ENCODE measurements at places on chromosomes 12 and 14.

DNA sequence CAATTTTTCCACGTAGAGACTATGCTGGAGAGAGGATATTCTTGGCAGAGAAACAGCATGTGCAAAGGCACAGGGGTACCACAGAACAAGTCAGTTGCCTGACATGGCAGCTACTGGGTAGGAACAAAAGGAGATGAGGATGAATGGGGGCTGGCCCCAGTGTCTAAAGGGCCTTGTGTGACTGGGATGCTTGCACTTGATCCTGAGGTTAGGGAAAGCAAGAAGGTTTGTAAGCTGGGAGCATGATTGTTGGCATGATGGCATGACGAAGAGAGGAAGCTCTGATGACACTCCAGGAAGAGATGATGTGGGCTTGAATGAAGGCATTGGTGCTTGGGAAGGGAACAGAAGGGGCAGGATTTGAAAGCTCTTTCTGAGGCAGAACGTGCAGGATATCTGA is 139.1 kb downstream of the ZFP36L1 start:
- peak; percentile 18 for DNase-seq

DNA sequence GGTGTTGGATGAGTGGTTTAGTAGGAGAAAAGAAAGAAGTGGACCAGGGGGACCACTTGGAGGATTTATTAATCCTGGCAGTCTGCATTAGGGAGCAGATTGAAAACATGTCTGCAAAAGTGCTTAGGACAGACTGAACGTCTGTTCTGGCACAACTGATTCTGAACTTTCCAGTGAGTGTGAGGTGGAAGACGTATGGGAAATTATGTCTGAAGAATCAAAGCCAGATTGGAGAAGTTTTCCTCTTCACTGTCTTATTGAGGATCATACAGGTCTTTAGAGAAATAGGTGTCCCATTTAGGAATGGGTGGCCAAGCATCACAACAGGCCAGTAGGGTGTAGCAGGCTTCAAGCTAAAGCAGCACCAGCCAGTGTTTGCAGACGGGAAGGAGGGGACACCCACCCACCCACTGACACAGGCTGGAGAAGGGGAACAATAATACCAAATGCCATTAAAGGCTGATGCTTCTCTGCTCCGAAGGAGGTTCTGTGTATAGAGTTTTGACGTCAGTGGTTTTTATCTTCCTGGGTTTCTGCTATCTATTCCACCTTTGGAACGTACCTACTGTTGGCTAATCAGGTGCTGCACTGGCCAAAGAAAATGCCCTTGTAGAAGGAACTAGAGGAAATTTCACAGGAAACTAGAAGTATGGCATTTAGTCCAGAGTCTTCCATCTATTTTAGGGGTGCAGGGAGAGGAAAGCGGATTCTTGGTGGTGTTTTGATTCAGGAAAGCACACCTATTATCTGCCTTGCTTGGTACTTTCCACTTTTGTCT is 1.8 kb downstream of the SRRM4 start:
- DNase-seq = no peak

DNA sequence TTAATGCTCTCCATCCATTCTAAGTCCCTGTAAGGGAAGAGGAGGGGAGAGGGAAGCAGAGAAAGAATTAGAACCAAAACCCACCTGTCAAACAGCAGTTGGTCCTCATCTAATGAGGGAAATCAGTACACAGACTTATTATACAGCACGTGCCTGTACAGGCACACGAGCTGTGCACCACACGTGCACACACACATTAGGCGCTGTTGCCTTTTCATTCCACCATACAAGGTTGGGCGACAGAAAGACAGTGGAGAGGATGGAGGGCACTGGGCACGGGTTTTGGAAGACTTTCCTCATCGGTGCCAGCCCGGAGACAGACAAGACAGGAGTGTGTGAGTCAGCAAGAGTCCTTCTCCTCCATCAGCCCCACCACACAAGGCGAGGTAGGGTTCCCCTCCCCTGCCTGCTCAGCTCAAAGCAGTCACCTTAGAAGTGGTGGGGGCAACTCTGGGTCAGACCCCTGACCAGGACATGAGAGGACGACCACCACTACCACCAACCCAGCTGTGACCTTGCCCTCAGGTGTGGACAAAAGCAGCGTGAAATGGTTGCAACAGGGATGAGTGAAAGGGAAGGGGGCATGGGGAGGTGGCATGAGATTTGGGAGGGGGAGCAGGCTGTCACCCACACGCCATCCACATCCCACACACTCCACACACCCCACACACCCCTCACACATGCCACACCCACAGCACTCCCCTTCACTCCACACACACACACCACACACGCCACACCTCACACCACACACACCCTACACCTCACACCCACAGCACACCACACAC is 80.7 kb downstream of the ACTN1 start:
- no peak for DNase-seq

- peak; percentile 69 for DNase-seq
These were observed 23.1 kb upstream of the HELB start for GRCh38 chr12:66279123-66279712.

GRCh38 chr12:16163901-16164300 is 113.6 kb downstream of the SLC15A5 start:
- no peak for DNase-seq

DNA sequence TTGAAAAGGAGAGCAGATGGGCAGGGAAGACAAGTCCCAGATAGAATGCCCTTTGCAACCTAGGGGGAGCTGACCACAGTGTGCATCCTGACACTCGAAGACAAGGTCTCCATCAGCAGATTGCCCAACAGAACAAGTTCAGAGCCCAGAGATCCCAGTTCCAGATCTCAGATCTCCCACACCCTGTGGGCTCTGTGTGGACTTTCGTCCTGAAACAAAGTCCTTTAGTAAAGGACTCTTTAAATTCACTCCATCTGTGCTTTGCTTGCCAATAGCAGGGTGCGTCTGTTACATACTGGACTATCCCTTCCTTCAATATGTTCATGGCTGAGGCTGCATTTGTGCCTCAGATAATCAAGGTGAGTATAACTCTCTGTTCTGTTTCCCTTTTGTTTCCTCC is 8.7 kb upstream of the C1RL start:
- no peak for DNase-seq

- DNase-seq = no peak
These were observed 67.6 kb downstream of the GTF2A1 start for GRCh38 chr14:81153187-81153586.

DNA sequence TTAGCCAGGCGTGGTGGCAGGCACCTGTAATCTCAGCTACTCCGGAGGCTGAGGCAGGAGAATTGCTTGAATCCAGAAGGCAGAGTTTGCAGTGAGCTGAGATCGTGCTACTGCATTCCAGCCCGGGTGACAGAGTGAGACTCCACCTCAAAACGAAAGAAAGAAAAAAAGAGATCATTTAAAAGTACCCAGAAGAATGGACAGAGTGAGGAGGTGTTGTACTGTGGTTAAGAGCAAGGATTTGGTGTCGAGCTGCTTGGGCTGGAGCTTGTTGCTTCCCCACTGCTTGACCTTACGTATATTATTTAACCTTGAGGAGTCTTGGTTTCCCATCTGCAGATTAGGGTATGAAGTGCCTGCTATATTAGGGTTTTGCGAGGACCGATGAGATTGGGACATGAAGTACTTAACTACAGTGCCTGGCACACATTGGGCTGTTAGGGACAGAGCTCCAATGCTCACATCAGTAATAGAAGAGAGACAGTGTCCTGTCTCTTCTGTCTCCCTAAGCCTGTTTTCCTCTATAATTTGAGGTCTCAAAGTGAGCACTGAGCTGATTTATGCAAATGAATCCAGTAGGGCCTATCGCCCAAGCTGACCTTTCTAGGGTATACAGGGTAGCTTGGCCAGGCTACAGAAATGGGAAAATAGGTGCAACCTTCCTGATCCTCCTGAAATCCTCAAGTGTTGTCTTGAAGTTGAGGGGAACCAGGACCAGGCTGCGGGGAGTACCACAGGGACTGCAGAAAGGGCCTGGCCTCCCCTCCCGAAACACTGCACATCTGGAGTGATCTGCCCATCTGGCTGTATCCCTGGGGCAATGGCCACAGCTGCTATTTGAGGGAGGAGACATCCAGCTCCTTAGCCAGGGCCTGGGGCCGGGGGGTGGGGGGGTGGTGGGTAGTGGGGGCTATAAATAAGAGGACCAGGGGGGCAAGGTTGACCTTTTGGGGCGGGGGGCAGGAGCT is 8.6 kb upstream of the HDAC7 start:
- no peak for DNase-seq

- no peak for DNase-seq
These were observed 32.7 kb downstream of the TRPV4 start for GRCh38 chr12:109800536-109800935.

DNA sequence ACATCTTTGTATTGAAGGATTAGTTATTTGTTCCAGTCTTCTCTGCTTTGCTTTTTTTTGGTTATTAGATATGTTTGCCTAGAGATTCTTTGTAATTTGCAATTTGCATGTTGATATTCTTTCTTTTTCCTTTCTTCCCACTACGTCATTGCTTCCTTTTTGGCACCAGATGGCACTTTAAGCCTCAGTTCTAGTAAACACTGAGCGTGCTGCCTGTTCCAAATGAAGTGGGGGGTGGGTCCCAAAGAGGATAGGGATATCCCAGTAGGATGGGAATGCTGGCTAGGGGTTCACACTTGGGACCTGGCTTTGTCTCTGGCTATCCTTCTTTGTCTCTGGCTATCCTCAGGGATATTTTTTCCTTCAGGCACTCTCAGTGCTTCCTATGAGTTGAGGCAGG is 17.0 kb downstream of the EAPP start:
- DNase-seq = no peak

DNA sequence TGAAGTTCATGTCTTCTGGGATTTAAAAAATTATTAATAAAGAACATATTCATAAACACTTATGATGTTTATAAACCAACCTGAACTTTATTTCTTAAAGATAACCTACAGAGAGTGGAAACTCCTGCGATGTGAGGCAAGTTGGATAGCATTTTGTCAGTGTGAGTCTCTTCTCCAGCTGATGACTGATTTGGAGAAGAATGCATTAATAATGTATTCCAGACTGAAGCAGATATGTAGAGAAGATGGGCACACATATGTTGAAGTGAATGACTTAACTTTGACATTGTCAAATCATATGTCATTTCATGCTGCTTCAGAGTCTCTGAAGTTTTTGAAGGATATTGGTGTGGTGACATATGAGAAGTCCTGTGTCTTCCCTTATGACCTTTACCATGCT is 7.3 kb downstream of the HELB start:
- no peak for DNase-seq

DNA sequence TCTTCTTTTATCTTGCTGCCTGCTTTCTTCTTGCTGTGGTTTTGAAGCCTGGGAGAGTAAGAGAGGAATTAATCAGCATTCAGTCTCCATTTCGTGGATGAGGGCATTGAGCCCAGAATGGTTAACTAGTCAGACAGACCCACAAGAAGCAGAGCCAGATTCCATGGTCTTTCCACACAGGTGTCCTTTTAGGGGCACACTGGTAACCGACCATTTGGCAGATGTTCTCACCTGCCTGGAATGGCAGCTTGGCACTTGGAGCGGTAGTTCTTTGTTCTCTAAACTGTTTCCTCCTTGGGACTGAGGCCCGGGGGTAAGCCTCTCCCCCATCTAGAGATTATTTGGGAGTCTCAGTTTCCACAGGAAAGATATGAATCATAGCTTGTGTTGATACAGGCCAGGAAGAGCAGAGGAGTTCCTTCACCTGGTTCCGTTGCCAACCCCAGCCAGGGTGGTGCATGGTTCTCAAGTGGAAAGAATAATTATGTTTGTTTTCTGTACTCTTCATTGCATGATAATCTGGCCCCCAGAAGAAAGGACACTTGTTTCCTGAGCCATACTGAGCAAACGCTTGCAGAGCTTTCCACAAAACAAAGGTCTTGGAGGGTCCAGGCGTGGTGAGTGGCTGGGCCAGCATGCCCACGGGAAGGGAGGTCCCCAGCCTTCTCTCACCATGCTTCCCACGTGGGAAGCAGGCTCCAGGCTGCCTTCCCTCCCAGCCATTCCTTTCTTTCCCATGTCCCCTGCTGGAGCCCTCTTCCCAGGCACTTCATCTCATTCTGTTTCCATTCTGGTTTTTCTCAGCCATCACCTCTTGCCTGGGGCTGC is 2.0 kb upstream of the KRT75 start:
- DNase-seq = no peak

DNA sequence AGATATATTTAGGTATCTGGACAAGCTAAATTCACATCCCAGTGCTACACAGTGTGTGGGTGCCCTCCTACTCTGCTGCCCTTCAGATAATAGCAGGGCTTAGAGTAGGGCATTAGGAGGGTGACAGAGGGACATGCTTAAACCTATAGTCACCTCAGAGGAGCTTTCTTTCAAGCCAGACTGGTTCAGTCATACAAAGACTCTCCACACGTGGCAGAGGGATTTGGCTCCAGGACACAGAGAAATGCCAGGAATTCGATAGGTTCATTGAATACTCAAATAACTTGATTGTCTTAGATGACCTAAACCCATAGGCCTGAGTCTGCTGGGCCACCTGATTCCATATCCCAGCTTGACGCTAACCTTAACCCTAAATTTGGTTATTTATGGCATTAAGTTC is 163.5 kb downstream of the TPH2 start:
- DNase-seq = no peak
